Neural progenitor cell (in vitro differentiated cells): ENCODE measurements at places on chromosomes 16 and 17.

DNA sequence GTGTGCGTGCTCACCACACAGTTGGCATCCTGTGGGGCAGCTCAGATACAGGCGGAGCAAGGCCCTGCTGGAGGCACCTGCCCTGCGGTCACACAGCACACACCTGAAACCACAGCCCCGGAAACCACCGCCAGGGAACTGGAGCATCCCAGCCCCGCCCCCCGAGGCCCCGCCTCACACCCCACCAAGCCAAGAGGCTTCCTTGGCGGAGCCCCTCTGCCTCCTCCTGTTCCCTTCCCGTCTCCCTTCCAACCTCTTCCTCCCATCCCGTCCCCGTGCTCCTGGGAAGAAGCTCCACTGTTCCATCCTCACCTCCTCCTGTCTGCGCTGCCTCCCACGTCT, 205.5 kb downstream of the NTN1 start:
- DNase-seq: no peak

DNA sequence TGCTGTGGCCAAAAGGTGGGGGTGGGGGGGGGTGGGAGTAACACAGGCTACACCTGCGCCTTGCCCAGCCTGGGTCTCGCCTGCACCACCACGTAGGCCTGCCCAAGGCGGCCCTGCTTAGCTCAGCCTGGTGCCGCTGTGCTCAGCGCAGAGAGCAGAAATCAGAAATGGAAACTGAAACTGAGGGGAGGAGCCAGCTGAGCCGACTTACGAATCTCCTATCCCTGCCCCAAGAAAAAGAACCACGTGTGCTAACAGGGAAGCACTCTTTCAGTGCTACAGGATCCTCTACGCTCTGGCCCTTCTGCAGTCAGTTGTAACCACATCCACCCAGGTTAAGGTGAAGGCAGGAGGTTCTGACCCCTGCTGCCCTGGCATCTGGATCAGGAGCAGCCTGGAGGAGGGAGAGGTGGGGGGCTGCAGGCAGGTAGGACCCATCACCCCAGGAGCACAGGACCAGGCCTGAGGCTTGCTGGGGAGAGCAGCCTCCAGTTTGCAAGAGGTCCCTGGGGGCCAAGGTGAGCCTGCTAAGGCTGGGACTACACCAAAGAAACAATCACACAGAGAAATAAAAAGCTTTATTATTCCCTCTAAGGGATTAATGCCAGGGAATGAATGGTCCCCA, at the start of gene DHX58:
Gene DHX58, minus strand, starts transcription at position 163 of the 625 bp plus-strand sequence. CDS start 822 bp downstream, outside the sequence.
- DNase-seq: no peak

- no peak for DNase-seq
These were observed 863 bp downstream of the ADPRM start for GRCh38 chr17:10698096-10698818.

DNA sequence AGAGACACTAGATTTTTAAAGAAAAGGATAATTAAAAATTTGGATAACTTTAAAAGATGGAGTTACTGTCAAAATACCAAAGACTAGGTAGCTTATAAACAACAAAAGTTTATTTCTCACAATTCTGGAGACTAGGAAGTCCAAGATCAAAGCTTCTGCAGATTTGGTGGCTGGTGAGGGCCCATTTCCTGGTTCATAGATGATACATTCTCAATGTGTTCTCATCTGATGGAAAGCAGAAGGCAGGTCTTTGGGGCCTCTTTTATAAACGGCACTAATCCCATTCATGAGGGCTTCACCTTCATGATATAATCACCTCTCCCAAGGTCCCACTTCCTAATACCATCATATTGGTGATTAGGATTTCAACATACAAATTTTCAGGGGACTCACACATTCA, 33.7 kb downstream of the NLK start:
- no peak for DNase-seq

DNA sequence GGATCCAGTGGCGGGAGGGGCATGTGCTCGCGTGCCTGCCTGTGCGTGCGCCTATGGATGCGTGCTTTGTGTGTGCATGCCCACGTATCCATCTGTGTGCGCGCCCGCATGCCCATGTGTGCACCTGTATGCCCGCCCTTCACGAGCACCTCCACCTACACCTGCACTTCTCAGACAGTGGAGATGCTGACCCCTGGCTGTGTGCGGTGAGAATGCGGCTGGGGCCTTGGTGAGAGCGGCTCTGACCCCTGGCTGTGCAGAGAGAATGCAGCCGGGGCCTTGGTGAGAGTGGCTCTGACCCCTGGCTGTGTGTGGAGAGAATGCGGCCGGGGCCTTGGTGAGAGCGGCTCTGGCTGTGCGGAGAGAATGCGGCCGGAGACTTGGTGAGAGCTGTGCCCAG, 33.9 kb downstream of the AXIN1 start:
- peak; percentile 75 for DNase-seq

DNA sequence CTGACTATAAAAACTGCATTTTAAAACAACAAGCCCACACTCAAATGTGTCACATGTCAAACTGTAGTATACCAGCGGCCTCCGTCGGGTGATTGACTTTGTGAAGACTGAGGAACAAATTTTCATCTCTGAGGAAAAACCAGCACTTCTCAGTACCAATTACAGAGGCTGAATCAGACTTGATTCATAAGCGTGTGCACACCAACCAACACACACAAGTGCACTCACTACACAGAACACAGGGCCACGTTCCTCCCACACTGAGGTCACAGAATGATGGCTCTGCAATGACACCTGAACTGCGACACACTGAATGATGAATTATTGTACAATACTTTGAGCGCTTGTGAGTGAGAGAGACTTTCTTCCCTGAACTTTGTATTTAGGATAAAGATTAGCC, 29.6 kb downstream of the XPO6 start:
- no peak for DNase-seq

GRCh38 chr16:2749476-2749875, 3.0 kb upstream of the SRRM2 start:
- no peak for DNase-seq

GRCh38 chr17:1764284-1764683, 2.4 kb downstream of the SERPINF1 start:
- no peak for DNase-seq

GRCh38 chr17:33847900-33848299, 407.2 kb upstream of the CCL2 start:
- no peak for DNase-seq

- DNase-seq: no peak
These were observed 124.0 kb downstream of the RGS9 start for GRCh38 chr17:65261152-65261551.

DNA sequence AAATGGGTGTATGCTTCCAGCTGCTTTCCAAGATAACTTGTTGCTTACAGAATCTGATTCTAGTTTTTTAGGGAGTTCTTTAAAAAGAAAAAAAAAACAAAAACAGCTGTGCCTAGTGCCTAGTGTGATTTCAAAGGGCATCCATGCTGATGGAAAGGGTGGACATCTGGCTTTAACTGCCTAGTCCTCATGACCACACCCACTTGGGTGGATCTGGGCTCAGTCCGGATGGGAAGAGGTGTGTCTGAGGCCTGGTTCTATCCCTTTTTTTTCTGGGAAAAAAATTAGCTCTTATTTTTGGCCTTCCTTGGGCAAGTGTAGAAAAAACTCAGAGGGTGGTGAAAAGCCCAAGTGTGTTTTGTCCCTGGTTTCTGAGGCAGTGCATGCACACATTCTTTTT, 132.3 kb upstream of the CDH11 start:
- DNase-seq: no peak

DNA sequence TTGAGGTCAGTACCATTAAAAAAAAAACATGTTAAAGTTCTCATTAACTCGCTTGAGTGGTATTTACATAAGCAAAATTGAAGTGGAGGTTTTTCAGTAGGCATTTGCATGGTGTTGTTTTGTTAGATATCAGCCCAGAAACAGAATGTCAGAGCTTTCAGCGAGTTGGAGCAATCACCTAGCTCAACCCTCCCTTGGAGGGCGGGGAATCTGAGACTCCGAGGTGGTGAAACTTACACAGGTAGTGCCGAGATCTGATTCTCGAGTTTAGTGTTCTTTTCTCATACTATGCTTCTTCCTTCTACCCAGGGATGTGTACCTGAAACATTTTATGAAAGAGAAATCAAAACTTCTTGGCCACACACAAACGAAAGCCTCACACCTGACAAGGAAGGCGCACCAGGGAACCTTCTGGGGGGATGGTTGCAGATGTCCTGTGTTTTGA, 6.6 kb downstream of the SEC14L1 start:
- DNase-seq: no peak

DNA sequence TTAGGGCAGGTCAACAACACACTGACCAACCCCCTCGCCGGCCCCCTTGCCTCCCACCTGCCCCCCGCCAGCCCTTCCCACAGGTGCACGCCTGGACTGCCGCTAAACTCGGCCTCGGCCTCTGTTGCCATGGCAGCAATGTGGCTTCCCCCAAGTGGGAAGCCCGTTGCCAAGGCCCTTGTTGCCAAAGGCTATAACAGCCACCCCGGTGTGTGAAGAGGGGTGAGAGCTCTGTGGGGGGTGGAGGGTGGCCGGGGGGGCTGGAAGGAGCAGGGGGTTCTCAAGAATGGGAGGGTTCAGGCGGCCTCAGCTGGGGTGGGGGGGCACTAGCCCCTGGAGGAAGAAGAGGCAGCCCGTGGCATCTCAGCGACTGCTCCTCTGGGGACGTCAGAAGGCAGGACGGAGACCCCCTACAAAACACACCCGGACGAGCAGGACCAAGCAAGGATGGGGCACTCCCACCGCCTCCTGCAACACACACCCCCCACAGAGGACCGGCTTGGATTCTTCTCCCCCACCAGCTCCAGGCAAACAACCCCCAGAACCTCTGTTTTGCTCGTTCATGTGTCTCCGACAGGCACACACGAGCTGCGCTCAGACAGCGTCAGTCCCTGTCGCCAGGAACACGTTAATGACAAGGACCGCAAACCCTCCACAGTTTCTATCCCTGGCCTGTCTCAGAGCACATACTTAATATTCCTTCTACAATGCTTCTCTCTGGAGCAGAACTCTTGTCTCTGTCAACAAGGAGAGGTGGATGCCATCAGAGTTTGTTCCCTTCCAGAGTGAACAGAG, 55.7 kb downstream of the ABR start:
- DNase-seq: peak; percentile 52

GRCh38 chr16:24745391-24745790, 15.9 kb downstream of the TNRC6A start:
- no peak for DNase-seq

DNA sequence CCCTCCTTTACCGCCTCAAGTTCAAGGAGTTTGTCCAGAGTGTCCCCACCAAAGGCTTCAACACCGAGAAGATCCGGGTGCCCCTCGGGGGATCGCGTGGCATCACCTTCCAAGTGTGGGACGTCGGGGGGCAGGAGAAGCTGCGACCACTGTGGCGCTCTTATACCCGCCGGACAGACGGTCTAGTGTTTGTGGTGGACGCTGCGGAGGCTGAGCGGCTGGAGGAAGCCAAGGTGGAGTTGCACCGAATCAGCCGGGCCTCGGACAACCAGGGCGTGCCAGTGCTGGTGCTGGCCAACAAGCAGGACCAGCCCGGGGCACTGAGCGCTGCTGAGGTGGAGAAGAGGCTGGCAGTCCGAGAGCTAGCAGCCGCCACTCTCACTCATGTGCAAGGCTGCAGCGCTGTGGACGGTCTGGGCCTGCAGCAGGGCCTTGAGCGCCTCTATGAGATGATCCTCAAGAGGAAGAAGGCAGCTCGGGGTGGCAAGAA, 1.1 kb downstream of the ARL4D start:
- DNase-seq: no peak

DNA sequence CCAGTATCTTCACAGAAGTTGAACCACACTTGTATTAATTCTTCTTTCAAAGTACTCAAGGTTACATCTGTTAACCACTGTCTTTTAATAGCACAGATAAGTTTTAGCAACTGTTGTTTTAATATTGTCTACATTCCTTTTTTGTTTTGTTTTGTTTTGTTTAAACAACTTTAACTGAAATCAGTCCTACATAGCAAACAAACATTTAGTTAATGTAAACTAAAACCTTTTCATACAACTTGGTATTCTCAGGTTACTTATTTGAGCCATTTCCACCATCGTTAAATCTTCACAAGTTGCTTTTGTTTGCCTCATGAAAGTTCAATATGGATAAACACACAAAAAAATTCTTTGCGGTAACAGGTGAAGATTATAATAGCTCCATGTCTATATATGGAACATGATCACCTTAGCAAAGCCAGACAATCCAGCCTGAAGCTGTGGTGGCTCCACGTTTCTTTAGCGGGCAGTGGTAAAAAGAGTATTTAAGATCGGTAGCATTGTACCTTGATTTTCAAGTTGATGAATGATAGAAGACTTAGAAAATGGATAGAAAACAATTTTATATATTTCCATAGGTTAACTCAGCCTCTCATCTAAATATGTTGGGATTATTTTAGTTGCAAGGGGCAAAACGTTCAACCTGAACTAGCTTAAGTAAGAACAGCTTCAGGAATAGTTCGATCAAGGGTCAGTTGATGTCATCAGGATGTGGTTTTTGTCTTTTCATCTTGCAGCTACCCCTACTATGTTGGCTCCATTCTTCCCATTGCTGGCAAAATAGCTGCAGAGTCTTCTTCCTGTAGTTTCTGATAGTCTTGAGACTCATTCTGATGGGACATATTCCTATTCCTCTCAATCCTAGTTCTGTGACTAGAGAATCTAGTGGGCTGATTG, 182.8 kb downstream of the FTO start:
- no peak for DNase-seq

DNA sequence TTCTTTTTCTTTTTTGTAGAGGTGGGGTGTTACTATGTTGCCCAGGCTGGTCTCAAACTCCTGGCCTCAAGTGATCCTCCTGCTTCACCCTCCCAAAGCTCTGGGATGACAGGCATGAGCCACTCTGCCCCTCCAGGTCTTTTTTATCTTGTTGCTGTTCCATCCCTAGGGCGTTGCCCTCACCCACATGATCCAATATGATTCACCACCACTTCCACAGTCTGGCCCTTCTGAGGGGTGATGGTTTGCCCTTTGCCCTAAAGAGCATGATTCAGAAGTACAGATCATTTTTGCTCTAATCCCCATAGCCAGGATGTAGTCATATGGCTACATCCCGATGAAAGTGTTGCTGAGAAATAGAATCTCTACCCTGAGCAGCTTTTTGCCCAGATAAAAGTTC, 18.8 kb downstream of the STX4 start:
- DNase-seq: no peak

GRCh38 chr17:9292561-9292941, 271.2 kb downstream of the NTN1 start:
- DNase-seq: no peak

DNA sequence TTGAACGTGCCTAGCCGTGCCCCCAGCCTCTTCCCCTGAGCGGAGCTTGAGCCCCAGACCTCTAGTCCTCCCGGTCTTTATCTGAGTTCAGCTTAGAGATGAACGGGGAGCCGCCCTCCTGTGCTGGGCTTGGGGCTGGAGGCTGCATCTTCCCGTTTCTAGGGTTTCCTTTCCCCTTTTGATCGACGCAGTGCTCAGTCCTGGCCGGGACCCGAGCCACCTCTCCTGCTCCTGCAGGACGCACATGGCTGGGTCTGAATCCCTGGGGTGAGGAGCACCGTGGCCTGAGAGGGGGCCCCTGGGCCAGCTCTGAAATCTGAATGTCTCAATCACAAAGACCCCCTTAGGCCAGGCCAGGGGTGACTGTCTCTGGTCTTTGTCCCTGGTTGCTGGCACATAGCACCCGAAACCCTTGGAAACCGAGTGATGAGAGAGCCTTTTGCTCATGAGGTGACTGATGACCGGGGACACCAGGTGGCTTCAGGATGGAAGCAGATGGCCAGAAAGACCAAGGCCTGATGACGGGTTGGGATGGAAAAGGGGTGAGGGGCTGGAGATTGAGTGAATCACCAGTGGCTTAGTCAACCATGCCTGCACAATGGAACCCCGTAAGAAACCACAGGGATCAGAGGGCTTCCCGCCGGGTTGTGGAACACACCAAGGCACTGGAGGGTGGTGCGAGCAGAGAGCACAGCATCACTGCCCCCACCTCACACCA, 724 bp downstream of the GAA start:
- DNase-seq: peak; percentile 61

GRCh38 chr17:77185137-77185536, 44.4 kb downstream of the SEC14L1 start:
- peak; percentile 29 for DNase-seq
